ENCODE measurements at places on chromosomes 6 and 20. TPM values are rescaled to one million over a fixed set of nuclear protein-coding genes. Genes with fewer than 3 reads are reported as not detected.

The CCDC28A gene
- total RNA-seq, result 17.0 TPM

The SLC12A5 gene
- not detected for total RNA-seq

The MYO6 gene
- 17.7 TPM for total RNA-seq

The KCNK17 gene
- not detected for total RNA-seq

The EBF4 gene
- total RNA-seq, result 15.6 TPM

The DEFB113 gene
- total RNA-seq, result not detected

The FILIP1 gene
- 14.4 TPM for total RNA-seq

The ZBTB9 gene
- 3.7 TPM for total RNA-seq

The SYCP2 gene
- 3.9 TPM for total RNA-seq

The VSX1 gene
- not detected for total RNA-seq

The RTF2 gene
- total RNA-seq, result 67.1 TPM

The RRAGD gene
- 10.9 TPM for total RNA-seq

The RIPPLY2 gene
- not detected for total RNA-seq

The SIRPD gene
- total RNA-seq, result not detected

The AGPAT4 gene
- total RNA-seq, result 20.8 TPM

The NNAT gene
- total RNA-seq, result 12.3 TPM

The MMP24 gene
- 0.78 TPM for total RNA-seq

The NOX3 gene
- not detected for total RNA-seq

The PRICKLE4 gene
- total RNA-seq, result 38.4 TPM

The BPIFB2 gene
- not detected for total RNA-seq

The ALDH8A1 gene
- total RNA-seq, result 3.1 TPM

The PI3 gene
- not detected for total RNA-seq

The FAM217A gene
- total RNA-seq, result not detected

The RSPH9 gene
- 0.30 TPM for total RNA-seq

The LRRC1 gene
- total RNA-seq, result 45.9 TPM

The DSP gene
- total RNA-seq, result 5.3 TPM

The PBOV1 gene
- total RNA-seq, result not detected

The ENPP1 gene
- 22.8 TPM for total RNA-seq

The BMP6 gene
- 8.1 TPM for total RNA-seq

The ABHD16B gene
- not detected for total RNA-seq

The TMX4 gene
- total RNA-seq, result 63.3 TPM

The SNPH gene
- 6.7 TPM for total RNA-seq

The CTNNBL1 gene
- total RNA-seq, result 37.6 TPM

The IFT52 gene
- total RNA-seq, result 18.0 TPM

The OPRL1 gene
- total RNA-seq, result 0.98 TPM

The ATF6B gene
- 74.3 TPM for total RNA-seq

The ADGRF5 gene
- 32.4 TPM for total RNA-seq

The LAMA5 gene
- total RNA-seq, result 230 TPM

The EYS gene
- not detected for total RNA-seq

The ZSCAN9 gene
- total RNA-seq, result 22.2 TPM

The TAF8 gene
- total RNA-seq, result 27.6 TPM

The SCUBE3 gene
- total RNA-seq, result 0.59 TPM

The CNBD2 gene
- 12.9 TPM for total RNA-seq

The FAM209B gene
- not detected for total RNA-seq

The HFE gene
- total RNA-seq, result 10.5 TPM

The MLIP gene
- total RNA-seq, result 292 TPM

The IMPG1 gene
- not detected for total RNA-seq

The CCN6 gene
- total RNA-seq, result not detected

Measured in tibial nerve (tissue), 4 donors.